ENCODE measurements at places on chromosomes 7 and 10. TPM values are rescaled to one million over a fixed set of nuclear protein-coding genes. Genes with fewer than 3 reads are reported as not detected.
A peak's percentile ranks its signal among the peaks of the same experiment; 100 is the strongest.

DNA sequence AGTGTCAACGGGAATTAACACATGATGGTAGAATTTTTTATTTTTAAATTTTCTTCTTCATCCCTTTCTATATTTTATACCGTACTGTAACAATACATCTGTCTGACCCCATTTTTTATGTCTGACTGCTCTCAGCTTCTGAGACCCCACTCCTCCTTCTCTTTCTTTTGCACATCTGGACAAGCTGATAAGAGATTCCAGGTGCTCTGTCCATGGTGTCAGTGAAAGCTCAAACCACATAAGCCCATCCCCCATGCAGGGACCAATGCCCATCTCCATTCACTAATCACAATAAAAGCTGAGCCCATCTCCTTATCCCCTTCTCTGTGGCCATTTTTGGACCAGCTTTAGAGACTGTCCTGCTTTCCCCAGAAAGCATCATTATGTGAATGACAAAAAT, 8.7 kb downstream of the GSDME start:
- H3K27ac ChIP-seq = no peak overlapping the region
- no peaks in the 10 kb centered on the region for H3K36me3 ChIP-seq
- no peak overlapping the region for H3K4me3 ChIP-seq
- H3K27me3 ChIP-seq = no peaks in the 10 kb centered on the region
- no peak for DNase-seq

DNA sequence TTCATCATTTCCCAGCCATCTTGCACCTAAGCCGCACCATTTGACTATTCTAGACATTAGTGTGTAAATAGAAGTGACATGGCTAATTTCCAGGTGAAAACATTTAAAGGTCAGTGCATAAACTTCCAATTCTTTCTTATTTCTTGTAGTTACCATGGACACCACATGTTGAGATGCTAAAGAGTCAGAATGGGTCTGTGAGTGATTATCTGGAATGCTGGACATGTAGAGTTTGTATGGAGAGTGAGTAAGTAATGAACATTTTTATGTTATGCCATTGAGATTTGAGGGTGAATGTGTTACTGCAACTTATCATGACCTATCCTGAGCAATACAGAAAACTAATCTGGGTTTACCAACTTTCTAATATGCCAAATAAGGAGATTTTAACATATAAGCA, 60.4 kb downstream of the MEOX2 start:
- no peaks in the 10 kb centered on the region for H3K4me1 ChIP-seq
- DNase-seq = no peak
- no peaks in the 10 kb centered on the region for H3K36me3 ChIP-seq
- no peak overlapping the region for H3K27ac ChIP-seq
- no peak overlapping the region for H3K4me3 ChIP-seq

DNA sequence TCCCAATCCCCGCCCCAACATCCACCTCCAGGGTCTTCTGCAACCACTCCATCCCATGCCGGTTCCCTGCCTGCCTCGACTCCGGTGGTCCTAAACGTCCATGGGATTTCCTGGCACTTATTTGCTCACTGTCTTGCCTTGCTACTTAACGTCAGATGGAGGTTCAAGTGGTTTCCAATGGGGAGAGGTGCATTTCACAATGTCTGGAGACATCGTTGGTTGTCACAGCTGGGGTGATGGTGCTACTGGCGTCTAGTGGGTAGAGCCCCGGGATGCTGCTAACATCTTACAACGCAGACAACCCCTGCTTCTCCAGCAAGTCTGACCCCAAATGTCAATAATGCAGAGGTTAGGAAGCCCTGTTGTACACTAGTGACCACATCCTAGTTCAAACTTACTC, 82.9 kb upstream of the ANLN start:
- no peaks in the 10 kb centered on the region for H3K36me3 ChIP-seq
- H3K27ac ChIP-seq = no peak overlapping the region
- no peak overlapping the region for H3K4me3 ChIP-seq
- no peak for DNase-seq

DNA sequence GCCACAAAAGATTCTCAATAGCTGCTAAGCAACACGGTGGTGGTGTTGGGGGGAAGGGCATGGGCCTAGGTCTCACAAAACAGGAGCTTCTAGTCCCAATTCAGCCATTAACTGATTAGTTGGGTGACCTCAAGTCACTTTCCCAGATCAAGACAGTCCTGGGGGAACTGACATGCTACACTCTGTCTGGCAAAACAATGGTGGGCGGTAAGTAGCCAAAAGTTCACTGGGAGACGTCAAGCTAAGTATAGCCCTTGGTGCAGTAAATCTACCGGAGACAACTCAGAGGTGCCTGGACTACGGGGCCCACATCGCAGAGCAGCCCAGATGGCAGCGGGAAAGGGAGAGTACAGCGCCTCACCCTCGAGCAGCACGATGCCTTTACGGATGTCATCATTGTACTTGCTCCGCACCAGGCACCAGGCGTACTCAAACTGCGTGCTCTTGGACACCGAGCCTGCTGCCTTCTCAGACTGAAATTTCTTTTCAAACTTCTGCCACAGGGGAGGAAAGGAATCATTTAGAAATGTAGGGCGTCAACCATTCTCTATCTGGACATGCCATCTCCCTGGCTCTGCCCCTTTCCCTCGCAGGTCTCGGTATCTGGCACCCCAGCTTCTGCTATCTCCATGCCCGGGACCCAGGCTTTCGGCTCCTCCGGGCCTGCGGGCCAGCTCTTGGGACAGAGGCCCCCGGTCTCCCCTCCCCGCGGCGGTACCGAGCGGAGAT, 1.1 kb downstream of the FIS1 start:
- H3K4me1 ChIP-seq = peaks cover 5% of the 10 kb centered on the region
- no peak for DNase-seq
- H3K36me3 ChIP-seq = peaks cover 16% of the 10 kb centered on the region
- H3K4me3 ChIP-seq = peak overlapping the region; percentile 100
- no peaks in the 10 kb centered on the region for H3K27me3 ChIP-seq
- no peak overlapping the region for H3K27ac ChIP-seq

DNA sequence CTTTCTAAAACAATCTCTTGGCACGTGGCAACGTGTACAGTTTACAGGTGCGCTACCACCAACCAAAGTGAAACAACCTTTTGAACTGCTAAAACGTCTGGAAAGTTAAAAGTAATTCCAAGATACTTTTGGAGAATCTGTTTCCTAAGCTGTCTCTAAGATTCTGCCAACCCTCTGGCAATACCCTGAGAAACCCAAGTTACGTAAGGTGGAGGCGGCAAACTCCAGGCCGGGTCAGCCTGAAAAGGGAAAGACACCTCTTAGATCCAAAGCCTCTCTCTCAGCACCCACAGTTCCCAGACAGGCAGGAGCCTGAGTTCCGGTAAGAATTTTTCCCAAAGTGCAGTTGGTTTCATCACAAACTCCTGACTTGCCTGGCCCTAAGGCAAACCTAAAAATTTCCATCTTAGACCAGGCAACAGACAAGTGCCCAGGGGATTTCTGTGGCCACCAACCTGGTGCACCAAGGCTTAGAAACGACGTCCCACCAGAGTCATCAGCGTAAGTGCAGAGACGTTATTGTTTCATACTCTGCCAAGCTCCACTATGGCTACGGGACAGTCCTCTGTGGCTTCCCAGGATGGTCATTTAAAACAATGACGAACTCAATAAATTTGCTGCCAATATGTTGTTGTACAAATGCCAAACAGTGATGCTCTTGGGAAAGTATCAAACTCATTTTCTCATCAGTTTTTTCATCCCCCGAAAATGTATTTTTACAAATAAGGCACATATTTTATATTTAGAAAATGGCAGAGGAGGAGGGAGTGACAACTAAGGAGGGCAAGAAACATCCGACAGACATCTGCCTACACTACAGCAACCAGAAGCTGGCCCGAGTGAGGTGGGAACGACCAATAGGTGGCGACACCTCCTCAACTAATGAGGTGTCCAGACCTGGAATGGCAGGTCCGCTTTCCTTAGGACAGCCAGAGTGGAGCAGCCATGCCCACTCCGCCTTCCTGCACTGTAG, 205.8 kb upstream of the FRMD4A start:
- no peaks in the 10 kb centered on the region for H3K36me3 ChIP-seq
- H3K4me3 ChIP-seq = no peak overlapping the region
- peak; percentile 95 for DNase-seq
- H3K4me1 ChIP-seq = no peaks in the 10 kb centered on the region

- H3K27me3 ChIP-seq = no peaks in the 10 kb centered on the region
- no peak overlapping the region for H3K27ac ChIP-seq
- H3K36me3 ChIP-seq = peaks cover 47% of the 10 kb centered on the region
- no peak overlapping the region for H3K4me3 ChIP-seq
- peak; percentile 95 for DNase-seq
Observed at GRCh38 chr7:42940985-42941847, 9.0 kb downstream of the MRPL32 start.

DNA sequence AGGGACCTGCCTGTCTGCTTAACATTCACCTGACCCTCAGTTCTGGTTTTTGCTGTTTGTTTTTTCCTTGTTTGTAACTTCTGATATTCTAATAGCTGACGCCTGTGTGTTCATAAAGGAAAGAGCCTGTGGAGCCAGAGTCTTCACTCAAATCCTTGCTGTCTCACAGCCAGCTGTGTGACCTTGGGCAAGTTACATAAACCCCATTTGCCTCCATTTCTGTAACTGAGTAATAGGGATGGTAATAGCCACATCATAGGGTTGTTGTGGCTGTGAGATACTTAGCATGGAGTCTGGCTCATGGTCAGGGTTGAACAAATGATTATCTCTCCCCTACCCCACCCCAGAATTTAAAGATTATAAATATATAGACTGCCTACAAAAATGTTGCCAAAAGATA, 27.0 kb downstream of the WBP1L start:
- DNase-seq = no peak
- peaks cover 22% of the 10 kb centered on the region for H3K4me1 ChIP-seq
- no peak overlapping the region for H3K4me3 ChIP-seq
- no peaks in the 10 kb centered on the region for H3K36me3 ChIP-seq
- H3K27ac ChIP-seq = no peak overlapping the region

GRCh38 chr7:108103558-108104298, 26.4 kb downstream of the LAMB4 start:
- no peaks in the 10 kb centered on the region for H3K36me3 ChIP-seq
- DNase-seq = no peak
- peaks cover 5% of the 10 kb centered on the region for H3K4me1 ChIP-seq

DNA sequence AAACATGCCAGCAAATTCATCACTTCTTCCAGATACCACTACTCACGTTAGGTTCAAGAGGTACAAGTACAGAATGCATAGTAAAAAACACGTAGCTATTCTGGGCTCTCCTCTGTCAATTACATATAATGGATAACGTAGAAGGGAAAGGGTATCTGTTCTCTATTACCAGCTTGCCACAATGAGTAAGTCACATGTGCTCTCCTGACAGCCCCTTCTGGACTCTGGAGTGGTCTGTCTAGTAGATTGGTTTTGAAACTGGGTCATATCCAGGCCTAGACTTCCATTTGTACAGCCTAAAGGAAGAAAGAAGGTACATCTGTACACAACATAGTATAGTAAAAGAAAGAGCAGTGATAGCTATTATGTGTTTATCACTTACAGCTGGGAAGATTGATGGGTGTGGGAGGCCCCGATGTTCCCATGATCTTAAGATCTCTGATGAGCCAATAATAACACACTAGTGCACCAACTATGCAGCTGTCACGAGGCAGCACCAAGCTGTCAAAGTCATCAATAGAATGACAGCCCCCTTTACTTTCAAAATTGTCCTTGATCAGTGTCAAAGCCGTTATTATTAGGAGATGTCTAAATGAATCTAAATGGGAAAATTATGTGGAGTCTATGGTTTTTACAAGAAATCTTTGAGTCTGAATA, 161.9 kb upstream of the AGK start:
- H3K36me3 ChIP-seq = no peaks in the 10 kb centered on the region
- no peak for DNase-seq
- H3K4me1 ChIP-seq = peaks cover 2% of the 10 kb centered on the region
- no peak overlapping the region for H3K27ac ChIP-seq
- H3K4me3 ChIP-seq = no peak overlapping the region

- H3K4me3 ChIP-seq = no peak overlapping the region
- no peaks in the 10 kb centered on the region for H3K36me3 ChIP-seq
- DNase-seq = no peak
- no peaks in the 10 kb centered on the region for H3K4me1 ChIP-seq
Observed at GRCh38 chr7:17488829-17489228, 190.4 kb downstream of the AHR start.

- DNase-seq = no peak
- H3K4me1 ChIP-seq = no peaks in the 10 kb centered on the region
- no peaks in the 10 kb centered on the region for H3K27me3 ChIP-seq
- H3K36me3 ChIP-seq = no peaks in the 10 kb centered on the region
- H3K27ac ChIP-seq = no peak overlapping the region
Observed at GRCh38 chr10:8146650-8147049, 92.2 kb downstream of the GATA3 start.

GRCh38 chr7:71770269-71770907, 638.4 kb downstream of the GALNT17 start:
- no peaks in the 10 kb centered on the region for H3K27me3 ChIP-seq
- H3K4me1 ChIP-seq = no peaks in the 10 kb centered on the region

- no peak overlapping the region for H3K4me3 ChIP-seq
- DNase-seq = no peak
- no peaks in the 10 kb centered on the region for H3K36me3 ChIP-seq
- H3K4me1 ChIP-seq = no peaks in the 10 kb centered on the region
Observed at GRCh38 chr7:137434946-137435345, 91.4 kb upstream of the PTN start.

- no peak overlapping the region for H3K27ac ChIP-seq
- no peak overlapping the region for H3K4me3 ChIP-seq
- H3K27me3 ChIP-seq = no peaks in the 10 kb centered on the region
- peaks cover 40% of the 10 kb centered on the region for H3K36me3 ChIP-seq
- H3K4me1 ChIP-seq = no peaks in the 10 kb centered on the region
Observed at GRCh38 chr10:359762-360161, 224.5 kb downstream of the ZMYND11 start.

DNA sequence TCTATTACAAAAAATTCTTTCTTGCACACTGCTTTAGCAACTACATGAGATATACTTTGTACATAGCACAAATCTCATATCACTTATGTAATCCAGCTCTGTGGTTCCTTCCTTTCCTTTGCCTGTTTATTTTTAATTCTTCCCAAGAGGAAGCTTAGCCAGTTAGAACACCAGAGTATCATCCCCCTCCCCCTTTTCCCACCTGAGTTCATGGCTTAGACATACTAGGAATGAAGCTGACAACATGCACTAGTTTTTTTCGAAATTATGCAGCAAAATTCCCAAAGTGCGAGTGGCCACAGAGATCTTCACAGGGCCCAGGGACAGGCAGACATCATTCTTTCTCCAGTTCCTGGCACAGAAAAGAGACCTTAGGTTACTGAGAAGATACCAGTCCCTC, 17.8 kb downstream of the CAV1 start:
- H3K36me3 ChIP-seq = no peaks in the 10 kb centered on the region
- no peak overlapping the region for H3K4me3 ChIP-seq
- DNase-seq = no peak
- H3K27ac ChIP-seq = no peak overlapping the region

GRCh38 chr10:47340608-47341170, 7.5 kb upstream of the RBP3 start:
- no peaks in the 10 kb centered on the region for H3K4me1 ChIP-seq
- H3K27me3 ChIP-seq = no peaks in the 10 kb centered on the region
- peak; percentile 93 for DNase-seq
- no peaks in the 10 kb centered on the region for H3K36me3 ChIP-seq

SEMA3C gene
- total RNA-seq = 0.09 TPM

VCL gene
- 234 TPM for total RNA-seq

MINDY4 gene
- total RNA-seq = 7.2 TPM

ZFAND2A gene
- 14.9 TPM for total RNA-seq

RADIL gene
- 27.0 TPM for total RNA-seq

RELN gene
- 8.5 TPM for total RNA-seq

All from endodermal cell (in vitro differentiated cells).